ENCODE measurements at places on chromosomes 16 and 17.

GRCh38 chr16:64679976-64680690, 441.7 kb downstream of the CDH11 start:
- no peak for DNase-seq

- DNase-seq, result no peak
Measured at GRCh38 chr17:50064253-50065001, 8.5 kb downstream of the ITGA3 start.

GRCh38 chr17:79960788-79961522, 74.7 kb downstream of the TBC1D16 start:
- DNase-seq, result no peak

GRCh38 chr16:88566158-88566557, 4.0 kb upstream of the ZC3H18 start:
- DNase-seq, result no peak

GRCh38 chr17:46033392-46033791, 34.3 kb downstream of the STH start:
- no peak for DNase-seq

GRCh38 chr16:67296420-67296819, 17.1 kb downstream of the PLEKHG4 start:
- no peak for DNase-seq

GRCh38 chr16:24580665-24581064, 41.3 kb downstream of the RBBP6 start:
- no peak for DNase-seq

DNA sequence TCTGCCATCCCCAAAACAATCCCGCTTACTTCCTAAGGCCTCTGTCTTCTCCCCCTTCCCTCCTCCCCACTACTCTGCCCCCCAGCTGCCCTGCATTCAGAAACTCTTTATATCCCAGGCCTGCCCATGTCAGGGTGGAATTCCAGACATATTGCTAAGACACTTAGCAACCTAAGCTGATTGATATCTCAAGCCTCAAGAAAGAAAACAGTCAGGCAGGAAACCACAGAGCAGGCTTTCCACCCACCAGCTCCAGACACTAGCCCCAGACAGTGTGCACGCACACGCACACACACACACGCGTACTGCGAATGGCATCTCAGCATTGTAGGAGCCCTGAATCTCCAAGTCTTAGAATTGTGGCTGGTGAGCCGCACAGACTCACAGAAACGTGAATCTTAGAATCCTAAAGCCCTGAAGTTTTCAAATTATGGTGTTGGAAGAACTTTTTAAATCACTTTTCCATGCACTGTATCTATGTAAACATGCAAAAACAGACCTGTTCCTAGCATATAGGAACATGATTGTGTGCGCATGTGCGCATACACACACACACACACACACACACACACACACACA, 8.8 kb upstream of the LPCAT2 start:
- no peak for DNase-seq

DNA sequence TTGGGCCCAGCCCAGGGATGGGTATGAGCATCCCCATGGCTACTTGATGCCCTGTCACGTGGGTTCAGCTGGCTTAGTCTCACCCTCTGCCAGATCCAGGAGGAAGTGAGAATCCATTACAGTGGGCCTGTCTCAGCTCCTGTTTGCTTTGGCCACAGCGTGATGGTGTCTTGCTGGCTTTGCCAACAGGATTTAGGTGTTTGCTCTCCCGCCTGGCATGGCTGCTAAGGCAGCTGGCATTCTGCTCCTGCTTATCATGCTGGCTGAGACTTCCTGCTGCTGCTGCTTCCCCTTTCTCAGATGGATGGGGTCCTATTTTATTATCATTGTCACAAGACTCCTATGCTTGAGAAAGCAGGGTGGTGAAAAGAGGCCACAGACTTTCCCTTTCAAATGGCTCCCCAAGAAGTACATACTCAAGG, 28.3 kb upstream of the HOXB13 start:
- DNase-seq, result no peak

GRCh38 chr17:3750296-3750695, 26.6 kb downstream of the HASPIN start:
- DNase-seq, result no peak

GRCh38 chr16:68793401-68793857, 49.9 kb upstream of the TANGO6 start:
- DNase-seq, result no peak

DNA sequence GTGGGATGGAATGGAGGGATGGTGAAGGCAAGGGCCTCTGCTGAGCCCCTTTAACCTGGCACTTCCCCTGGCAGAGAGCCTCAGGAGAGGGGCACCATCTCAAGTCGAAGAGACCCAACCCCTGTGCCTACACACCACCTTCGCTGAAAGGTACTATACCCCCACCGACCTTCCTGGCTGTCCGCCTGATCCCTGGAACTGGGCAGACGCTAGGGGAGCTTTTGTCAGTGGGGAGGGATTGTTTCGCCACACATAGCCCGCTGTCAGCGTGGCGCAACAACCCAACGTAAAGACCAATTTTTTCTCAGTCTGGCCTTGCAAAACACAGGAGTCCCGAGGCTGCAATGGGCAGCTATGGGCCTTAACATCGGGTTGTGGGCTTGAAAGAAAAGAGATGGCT, 3.1 kb downstream of the PPP1R1B start:
- no peak for DNase-seq

GRCh38 chr16:50267151-50267631, 840 bp downstream of the ADCY7 start:
- DNase-seq, result no peak

GRCh38 chr16:17227278-17227677, 243.5 kb downstream of the XYLT1 start:
- no peak for DNase-seq

- DNase-seq, result no peak
Measured at GRCh38 chr17:37090941-37091340, 142.2 kb downstream of the AATF start.

GRCh38 chr16:22232277-22233036, 26.4 kb downstream of the EEF2K start:
- DNase-seq, result no peak

GRCh38 chr17:10332515-10332914, 40.3 kb downstream of the MYH13 start:
- no peak for DNase-seq

- DNase-seq, result no peak
Measured at GRCh38 chr16:52068447-52069074, 478.4 kb downstream of the TOX3 start.
